ENCODE measurements at places on chromosomes 16 and 17. TPM values are rescaled to one million over a fixed set of nuclear protein-coding genes. Genes with fewer than 3 reads are reported as not detected.

The PMP22 gene
- total RNA-seq, result 53.6 TPM

The NPIPA8 gene
- 0.40 TPM for total RNA-seq

The GRB7 gene
- 1.5 TPM for total RNA-seq

The DNAAF8 gene
- total RNA-seq, result 1.1 TPM

The DRG2 gene
- total RNA-seq, result 27.7 TPM

The NAA38 gene
- 92.8 TPM for total RNA-seq

The LPCAT2 gene
- 18.9 TPM for total RNA-seq

The PLEKHG4 gene
- 24.0 TPM for total RNA-seq

The SLC5A11 gene
- total RNA-seq, result not detected
